Stimulated activated CD4-positive, alpha-beta T cell treated with anti-CD3 and anti-CD28 coated beads, Interleukin-15, amount 100 ng/mL, for 1 hour (primary cell): ENCODE measurements at places on chromosomes 5 and 9.

DNA sequence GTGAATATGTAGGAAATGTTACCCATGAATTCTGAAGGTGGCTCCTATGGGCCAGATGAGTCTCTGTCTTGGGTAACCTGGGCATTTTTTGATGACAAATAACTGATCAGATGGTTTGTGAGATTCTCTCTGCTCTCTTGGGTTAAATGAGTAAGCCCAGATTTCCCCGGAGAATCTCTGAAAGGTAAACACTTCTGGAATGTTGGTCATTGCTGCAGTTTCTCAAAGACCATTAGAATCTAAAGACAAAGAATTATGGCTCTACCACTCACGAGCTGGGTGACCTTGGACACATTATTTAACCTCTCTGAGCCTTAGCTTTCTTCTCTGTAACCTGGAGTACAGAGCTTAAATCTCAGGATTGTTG is 191.2 kb downstream of the DAB2IP start:
- no peak for DNase-seq

DNA sequence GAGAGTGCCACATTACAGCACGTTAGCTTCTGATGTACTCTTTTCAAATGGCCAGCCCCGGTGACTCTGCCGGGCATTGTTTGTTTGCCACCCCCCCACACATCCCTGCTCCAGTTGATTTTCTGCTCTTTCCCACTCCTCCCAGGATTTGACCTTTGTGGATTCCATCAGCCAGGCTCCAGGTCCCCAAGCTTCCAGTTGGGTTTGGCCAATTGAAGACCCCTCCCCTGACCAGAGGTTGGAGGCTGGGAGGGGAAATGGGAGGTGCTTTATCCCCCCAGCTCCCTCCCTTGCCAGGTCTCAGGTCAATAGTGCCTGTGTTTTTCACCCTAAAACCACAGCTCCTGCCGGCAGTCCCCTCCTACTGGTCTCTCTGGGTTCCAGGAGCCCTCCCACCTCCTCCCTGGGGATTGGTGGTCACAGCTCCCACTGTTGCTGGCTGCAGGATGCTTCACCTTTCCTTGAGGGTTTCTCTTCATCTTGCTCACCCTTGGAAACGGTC is 34.9 kb downstream of the IRF1 start:
- DNase-seq: no peak

- DNase-seq: no peak
Measured at GRCh38 chr5:42779083-42779482, 22.5 kb downstream of the CCDC152 start.

DNA sequence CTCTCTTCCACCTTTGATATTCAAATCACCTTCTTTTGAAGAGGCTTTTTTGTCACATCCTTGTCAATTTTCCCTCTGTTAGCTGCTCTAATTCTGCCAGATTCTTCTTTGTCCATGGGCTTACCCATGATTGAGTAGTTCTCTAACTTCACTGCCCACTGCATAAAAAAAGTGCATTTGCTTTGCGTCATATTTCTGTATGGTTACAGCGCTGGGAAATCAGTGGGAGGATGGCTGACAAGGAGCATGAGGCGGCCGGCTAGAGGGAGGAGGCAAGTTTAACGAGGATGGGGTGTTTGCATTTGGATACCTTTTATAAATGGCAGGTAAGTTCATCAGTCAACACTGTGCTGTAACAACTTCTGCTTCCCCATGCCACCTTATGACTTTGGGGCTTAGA is 116.5 kb upstream of the LHFPL2 start:
- no peak for DNase-seq

- DNase-seq: no peak
Measured at GRCh38 chr5:36949593-36949992, 73.0 kb downstream of the NIPBL start.

DNA sequence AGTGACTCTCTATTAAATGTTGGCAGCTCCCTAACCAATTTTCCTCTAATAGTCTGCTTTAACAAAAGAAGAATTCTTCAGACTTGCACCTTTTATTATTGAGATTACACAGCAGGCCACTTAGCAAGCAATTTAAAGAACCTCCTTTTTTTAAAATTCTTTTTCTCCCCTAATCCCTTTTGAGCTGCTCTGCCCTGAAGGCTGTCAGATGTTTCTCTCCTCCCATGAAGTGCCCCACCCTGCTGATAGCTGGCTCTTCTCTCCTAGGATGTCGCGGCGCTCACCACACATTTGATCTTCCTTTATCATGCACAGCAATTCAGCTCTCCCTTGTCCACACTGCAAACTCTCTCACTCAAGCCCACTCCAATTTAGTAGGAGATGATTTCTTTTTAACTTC is 1471.1 kb upstream of the ACO1 start:
- DNase-seq: no peak

- DNase-seq: no peak
Measured at GRCh38 chr9:89720696-89721175, 115.9 kb downstream of the GADD45G start.

GRCh38 chr5:37667846-37668245 is 172.0 kb downstream of the GDNF start:
- no peak for DNase-seq

GRCh38 chr5:156803404-156803803 is 46.7 kb upstream of the PPP1R2B start:
- no peak for DNase-seq

DNA sequence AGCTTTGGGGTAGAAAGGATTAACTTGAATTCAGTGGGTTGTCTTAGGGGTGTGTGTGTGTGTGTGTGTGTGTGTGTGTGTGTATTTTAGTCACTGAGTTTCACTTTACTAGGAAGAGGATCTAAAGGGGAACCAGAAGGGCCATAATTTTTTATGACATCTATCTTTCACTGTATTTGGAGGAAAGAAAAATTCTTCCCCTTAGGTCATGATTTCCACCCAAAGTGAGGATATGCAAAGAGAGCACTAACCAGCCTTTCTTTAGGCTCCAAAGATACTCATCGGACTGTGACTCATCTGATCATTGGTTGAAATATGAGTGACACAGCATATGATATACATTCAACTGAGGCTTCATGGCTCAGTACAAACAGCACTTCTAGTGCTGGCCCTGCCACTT is 75.2 kb upstream of the RASGRF2 start:
- DNase-seq: no peak

DNA sequence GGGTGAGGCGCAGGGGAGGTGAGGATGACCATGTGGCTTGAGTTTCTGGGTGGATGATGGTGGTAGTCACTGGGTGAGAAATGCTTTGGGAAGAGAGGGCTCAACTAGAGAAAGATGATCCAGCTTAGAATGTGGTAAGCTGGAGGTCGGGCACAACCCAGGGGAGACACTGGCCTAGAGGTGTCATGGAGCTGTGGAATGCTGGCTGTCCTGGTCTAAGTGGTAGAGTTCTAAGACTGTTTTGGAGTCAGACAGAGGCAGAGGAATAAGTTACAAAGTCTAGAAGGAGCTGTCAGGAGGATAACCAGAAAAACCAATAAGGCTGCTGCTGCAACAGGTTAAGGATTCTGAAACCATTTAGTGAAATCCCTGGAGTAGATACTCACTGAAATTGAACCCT is 19.2 kb upstream of the ACSL6 start:
- no peak for DNase-seq

DNA sequence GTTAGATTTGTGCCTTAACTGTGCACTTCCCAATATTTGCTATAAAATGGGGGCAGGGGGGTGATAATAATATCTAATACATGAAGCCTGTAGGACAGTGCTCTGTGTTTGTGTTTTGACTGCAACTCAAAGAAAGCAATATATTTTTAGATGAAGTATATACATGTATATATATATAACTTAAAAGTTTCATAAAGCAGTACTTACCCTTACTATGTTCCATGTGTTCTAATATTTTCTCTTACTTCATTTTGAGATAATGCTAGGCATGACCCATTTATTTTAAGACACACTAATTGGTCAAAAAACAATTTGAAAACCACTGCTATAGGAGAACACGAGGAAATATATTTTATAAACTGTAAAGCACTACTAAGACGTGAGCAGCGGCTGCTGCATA is 2.4 kb downstream of the TRIM52 start:
- no peak for DNase-seq

DNA sequence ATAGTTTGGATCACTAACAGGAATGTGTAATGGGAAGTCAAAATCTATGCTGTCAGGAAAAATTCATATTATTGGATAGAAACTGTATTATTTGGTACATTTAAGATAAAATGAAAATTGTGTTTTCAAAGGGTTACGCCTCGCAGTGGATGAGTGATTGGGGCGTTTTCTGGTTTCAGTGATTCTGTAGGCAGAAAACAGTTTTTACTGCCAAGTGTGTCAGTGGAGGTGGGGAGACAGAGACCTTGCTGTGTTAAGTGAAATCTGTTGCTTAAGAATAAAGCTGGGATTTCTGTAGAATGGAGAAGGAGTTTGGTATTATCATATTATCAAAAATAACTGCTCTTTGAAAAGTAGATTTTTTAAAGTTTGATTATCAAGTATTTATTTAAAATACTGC is 69.7 kb downstream of the GHR start:
- no peak for DNase-seq

DNA sequence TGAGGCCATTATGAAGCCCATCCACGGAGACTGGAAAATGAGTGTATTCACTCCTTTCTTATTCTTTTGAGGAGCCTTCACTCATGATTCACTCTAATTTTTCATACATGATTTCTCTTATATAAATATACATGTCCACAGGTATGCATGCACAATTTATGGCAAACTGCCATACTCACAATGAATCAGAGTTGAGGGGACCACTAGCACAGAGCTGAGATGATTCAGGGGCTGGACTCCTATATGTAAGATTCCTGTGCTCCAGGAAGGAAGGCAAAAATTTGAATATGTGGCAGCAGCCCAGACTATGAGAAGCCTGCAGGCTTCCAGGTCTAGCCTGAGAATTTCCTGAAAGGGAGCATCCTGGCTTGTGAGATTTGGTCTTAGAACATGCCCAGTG is 484.6 kb downstream of the PRELID2 start:
- no peak for DNase-seq

DNA sequence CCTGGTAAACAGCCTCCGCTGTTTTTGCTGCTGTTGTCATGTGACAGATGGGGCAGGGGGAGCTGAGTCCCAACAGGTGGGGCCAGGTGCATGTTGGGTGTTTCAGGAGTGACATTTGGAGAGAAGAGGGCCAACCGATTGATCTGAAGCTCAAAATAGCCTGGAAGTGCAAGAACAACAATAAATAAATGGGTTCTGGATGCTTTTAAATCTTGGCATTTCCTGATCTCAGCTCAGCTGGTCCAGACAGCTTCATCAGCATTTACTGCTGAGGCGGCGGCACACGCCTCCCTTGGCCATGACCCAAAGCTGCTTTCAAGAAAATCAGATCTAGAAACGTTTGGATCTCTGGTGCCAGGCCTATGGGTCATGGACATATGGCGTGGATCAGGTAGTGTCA is 70.5 kb downstream of the PPARGC1B start:
- DNase-seq: no peak

GRCh38 chr5:136225796-136226195 is 32.8 kb upstream of the SMIM32 start:
- no peak for DNase-seq

DNA sequence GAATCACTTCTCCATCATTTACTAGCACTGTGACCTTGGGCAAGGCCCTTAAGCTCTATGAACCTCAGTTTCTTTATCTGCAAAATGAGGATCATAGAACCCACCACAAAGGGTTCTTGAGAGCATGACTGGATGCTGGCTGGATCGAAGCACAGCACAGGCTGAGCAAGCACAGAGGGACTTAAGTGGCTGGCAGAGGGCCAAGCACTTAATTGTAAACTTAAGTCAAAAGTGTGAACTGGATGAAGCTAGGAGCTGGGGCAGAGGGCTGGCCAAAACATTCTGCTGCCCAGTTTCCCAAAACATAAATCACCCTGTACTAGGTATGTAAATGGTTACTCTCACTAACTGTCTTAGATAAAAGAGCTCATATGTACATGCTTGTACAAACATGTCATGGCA is 112.3 kb upstream of the WWC1 start:
- no peak for DNase-seq

GRCh38 chr5:60829490-60830266 is 14.4 kb downstream of the ELOVL7 start:
- no peak for DNase-seq

- no peak for DNase-seq
Measured at GRCh38 chr5:135085936-135086725, 52.1 kb upstream of the PITX1 start.

- no peak for DNase-seq
Measured at GRCh38 chr5:179694561-179694960, 4.2 kb upstream of the CANX start.

DNA sequence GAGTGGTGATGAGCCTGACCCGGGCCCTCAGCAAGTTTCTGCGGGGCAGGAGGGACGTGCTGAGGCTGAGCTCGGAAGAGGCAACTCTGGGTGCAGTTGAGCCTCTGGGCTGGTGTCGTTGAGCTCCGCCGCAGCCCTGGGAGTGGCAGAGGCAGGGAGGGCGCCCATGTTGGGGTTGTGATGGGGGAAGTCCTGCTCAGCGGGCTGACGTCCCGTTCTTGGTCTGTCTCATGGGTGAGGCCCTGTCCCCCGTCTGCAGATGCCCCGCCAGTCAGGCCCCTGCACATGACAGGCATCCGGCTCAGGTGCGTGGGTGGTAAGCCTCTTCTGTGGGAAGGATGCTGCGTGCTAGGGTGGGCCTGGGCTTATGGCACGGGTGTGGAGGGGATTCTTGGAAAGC is 64.3 kb downstream of the RXRA start:
- DNase-seq: peak; percentile 38

DNA sequence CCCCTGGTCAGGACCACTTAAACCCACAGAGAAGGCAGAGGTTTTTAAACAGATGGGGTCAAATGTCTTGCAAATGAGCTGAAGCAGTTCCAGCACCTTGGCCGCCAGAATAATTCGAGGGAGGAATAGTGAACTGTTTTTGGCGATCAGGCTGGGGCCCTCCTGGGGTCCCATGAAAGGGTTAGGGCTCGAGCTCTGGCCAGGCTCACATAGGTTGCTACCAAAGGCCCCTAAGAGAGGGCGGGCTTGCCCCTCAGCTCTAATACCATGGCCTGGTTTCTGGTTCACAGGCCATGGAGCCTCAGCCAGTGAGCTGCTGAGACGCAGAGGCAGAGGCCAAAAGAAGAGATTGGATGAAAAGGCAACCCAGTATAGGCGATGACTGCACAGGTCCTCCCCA is 74.8 kb upstream of the UBTD2 start:
- DNase-seq: no peak

- no peak for DNase-seq
Measured at GRCh38 chr9:120377268-120378159, 202.5 kb downstream of the CDK5RAP2 start.
